HL-60 (cell line): ENCODE measurements at places on chromosomes 11 and 22.
A peak's percentile ranks its signal among the peaks of the same experiment; 100 is the strongest.

DNA sequence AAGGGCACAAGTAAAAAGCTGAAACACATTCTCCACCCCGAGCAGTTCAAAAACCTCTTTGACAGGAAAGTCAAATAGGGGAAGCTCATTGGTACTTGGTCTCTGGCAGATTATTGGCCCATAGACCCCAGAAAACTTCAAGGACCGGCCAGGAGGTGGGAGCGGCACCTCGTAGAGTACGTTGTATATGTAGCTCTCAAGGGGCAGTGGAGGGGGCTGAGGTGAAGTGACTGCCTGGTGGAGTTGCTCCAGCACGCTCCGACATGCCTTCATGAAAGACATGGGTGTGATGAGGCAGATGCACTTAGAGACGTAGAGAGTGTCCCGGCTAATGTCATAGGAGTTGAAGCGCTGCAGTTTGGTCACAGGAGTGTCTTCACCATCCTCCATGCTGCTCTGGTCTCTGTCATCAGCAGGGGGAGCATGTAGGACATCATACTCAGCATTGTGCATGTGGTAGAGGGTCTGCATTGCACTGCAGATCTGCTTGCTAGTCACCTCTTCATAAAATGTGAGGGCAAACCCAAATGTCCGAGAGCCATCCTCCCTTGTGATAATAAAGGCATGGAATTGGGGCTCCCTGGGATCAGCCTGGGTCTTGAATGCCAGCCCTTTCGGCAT, 61.3 kb downstream of the DENND5A start:
- no peak for DNase-seq

GRCh38 chr11:47511917-47512316, 41.0 kb downstream of the CELF1 start:
- no peak for DNase-seq

- no peak for DNase-seq
Observed at GRCh38 chr11:2808850-2809846, 76.4 kb downstream of the CDKN1C start.

GRCh38 chr11:15867871-15868270, 488.5 kb downstream of the SOX6 start:
- DNase-seq = no peak

- DNase-seq = no peak
Observed at GRCh38 chr11:23543651-23544222, 683.5 kb upstream of the CCDC179 start.

GRCh38 chr11:68049509-68050370, 10.9 kb downstream of the TCIRG1 start:
- peak; percentile 31 for DNase-seq

DNA sequence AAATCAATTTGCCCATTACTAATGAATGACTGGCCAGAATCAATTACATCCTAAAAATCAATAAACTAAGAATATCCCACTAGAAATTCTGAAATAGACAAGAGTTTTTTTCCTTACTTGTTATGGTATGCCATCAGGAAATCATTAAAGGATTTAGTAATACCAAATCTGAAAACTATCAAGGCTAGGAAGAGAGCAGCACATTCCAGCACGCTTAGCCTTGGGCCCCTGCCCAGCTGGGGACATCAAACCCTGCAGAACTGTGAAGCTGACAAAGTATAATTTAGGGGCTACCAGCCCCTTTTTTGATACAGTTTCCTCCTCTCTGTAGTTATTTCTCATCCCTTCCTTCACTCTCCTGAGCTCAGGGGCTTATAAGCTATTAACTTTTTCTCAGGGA, 247.8 kb upstream of the ZC3H12C start:
- DNase-seq = no peak

GRCh38 chr11:61918938-61919704, 1.8 kb upstream of the RAB3IL1 start:
- DNase-seq = no peak

DNA sequence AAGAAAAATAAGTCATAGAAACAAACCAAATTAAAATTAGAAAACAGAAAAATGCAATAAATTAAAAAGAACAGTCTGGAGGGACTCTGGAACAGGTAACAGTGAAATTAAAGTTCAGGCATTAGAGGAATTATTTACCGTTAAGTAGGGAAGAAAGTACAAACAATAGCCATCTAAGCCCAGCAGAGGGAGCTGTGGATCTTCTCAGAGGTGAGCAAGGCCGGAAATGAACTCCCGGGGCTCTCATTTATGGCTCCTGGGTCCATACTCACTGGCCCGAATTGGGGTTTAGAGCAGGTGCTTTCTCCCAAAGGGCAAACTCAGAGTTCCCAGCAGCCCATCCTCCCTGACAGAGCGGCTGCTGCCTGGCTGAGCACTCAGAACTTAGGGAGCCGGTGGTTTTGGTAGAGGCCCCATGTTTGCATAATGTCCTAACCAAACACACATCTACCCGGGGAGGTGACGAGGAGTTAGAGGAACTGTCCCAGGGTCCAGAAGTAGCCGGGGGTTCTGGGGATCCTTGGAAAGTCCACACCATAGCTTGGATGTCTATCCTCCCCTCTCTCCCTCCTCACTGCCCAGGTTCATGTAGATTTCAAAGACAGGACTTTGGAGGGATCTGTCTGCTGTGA, 87.8 kb upstream of the VPREB1 start:
- peak; percentile 67 for DNase-seq

DNA sequence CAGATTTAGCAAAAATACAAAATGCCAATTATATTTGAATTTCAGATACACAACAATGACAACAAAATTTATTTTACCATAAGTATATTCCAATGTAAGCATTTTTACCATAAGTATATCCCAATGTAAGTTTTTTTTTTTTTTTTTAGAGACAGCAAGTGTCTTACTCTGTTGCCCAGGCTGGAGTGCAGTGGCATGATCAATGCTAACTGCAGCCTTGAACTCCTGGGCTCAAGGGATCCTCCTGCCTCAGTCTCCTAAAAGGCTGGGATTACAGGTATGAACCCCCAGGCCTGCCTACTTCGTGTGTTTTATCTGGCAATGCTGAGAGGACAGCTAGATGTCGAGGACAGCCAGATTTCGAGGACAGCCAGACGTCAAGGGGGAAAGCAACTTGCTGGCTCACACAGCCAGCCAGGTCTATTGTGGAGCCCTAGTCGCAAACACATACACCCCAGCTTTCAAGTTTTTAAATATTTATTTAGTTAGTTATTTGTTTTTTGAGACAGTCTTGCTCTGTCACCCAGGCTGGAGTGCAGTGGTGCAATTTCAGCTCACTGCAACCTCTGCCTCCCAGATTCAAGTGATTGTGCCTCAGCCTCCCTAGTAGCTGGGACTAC, 1.1 kb upstream of the SERPING1 start:
- DNase-seq = no peak

GRCh38 chr11:134731213-134731961, 319.3 kb upstream of the B3GAT1 start:
- DNase-seq = no peak

DNA sequence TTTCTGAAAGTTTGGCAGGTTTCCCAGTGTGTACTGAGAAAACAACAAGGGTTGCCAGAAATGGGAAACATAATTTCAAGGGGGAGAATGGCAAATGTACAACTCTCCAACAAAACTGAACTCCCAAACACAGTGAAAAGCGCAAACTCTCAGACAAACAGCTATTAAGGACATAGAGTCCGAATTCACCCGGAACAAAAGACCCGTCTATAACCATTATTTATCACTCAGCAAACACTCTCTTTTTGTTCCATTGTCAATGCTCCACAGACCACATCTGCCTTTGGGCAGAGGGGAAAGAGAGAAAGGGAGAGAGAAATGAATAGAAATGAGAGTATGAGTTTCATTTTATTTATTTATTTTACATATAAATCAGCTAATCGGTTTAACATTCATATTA, 21.7 kb downstream of the KIRREL3 start:
- no peak for DNase-seq

DNA sequence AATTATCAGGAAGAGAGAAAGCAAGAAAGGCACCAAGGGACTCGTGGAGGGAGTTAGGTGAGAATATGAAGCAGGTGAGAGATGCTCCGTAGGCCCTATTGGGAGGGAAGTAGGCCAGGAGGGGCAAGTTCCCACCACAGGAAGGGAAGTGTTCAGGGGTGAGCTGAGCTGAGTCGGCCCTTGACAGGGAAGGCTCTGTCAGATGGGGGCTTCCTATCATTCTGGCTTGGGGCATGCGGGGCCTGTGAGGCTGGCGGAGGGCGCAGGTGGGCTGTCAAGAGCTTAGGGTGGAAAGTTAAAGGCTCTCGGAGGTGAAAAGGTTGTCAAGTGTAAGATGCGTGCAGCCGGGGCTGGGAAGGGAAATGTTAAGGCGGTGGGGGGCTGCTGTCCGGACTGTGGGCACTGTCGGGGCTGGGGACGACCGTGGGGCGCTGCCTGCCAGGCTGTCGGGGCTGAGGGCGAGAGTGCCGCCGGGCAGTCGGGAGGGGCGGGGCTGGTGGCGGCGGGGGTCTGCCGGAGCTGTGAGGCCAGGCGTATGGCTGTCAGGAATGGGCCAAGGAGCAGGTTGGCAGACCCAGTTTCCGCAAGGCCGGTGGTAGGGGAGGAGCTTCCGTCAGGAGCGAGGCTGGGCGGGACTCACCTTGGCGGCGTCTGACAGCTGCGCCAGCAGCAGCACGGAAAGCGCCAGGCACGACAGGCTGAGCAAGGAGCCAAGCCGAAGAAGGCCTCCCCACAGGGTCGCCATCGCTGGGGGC, 496 bp downstream of the TMEM9B start:
- DNase-seq = peak; percentile 83

GRCh38 chr11:22477312-22477711, 139.1 kb downstream of the SLC17A6 start:
- DNase-seq = no peak

DNA sequence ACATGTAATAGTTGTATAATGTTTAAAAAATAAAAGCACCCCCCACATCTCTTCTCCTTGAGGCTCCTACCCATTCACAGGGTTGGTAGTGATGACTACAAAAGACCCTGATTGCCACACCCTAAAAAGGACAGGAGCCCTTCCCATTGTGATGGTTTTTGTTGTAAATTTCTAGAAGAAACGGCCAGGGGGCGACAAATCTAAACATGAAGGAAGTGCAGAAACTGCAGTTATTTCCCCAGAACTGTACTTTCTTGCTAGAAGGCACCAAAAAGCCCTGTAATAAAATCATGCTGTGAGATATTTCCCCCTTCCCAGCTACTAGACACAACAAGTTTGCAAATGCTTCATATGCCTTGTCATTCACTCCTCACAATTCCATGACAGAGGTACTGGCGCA, 10.8 kb downstream of the PRR5L start:
- no peak for DNase-seq

- DNase-seq = no peak
Observed at GRCh38 chr11:93487032-93487483, 56.1 kb downstream of the SMCO4 start.

DNA sequence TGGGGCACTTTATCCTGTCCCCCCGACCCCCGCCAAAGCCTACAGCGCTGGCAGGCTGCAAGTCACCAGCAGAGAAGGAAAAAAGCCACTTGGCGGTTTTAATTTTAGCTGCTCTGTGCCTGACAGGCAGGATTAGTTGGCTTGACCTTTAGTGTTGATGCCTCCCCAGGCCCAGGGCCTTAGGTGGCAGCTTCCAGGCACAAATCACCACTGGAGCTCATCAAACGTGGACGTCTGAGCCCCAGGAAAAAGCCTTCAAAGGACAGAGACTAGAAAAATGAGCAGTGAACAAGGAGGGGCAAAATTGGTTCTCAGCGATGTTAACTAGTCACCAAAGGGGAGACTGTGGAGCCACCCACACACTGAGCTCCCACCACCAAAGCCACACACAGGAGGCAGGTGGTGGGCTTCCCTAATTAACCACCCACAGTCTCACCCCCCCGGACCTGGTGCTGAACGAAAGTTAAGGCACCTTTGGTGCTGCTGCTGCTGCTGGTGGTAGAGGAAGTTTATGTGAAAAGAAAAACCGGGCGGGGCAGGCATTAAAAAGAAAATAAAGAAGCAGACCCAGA, 4.4 kb upstream of the PYGM start:
- peak; percentile 58 for DNase-seq

DNA sequence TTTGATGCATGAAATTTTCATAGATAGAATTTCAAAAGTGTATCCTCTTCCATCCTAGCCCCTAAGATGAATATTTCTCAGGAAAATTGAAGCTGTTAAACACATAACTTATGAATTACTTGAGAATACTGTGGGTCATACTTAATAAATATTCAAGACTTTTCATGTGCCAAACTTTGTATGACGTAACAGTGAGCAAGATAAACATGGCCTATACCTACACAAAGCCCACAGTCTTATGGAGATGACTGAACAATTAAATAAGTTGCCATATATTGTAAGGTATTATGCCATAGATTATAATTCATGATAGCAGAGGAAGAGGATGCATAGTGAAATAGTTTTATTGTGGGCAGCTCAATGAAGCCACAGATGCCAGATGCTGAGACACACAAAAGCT, 620.7 kb upstream of the ANO5 start:
- no peak for DNase-seq

DNA sequence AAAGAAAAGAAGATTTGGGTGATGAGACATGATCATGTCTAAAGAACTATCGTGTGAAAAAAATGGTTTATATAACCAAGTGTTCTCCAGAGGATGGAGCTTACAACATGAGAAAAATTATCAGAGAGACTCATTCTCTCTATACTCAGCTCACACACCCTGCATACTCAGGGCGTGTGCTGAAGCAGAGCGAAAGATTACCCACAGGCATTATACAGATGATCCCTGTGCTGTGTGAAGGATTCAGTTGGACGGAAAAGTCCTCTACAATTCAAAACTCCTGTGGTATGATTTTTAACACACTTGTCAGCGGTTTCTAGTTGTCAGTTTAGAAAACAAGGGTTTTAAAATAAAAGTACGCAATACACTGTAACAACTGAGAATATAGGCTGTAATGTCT, 267.3 kb downstream of the DLG2 start:
- DNase-seq = no peak

GRCh38 chr22:37489983-37490382, 3.8 kb upstream of the MFNG start:
- no peak for DNase-seq

- no peak for DNase-seq
Observed at GRCh38 chr22:23563111-23563510, 17.0 kb downstream of the IGLL1 start.

DNA sequence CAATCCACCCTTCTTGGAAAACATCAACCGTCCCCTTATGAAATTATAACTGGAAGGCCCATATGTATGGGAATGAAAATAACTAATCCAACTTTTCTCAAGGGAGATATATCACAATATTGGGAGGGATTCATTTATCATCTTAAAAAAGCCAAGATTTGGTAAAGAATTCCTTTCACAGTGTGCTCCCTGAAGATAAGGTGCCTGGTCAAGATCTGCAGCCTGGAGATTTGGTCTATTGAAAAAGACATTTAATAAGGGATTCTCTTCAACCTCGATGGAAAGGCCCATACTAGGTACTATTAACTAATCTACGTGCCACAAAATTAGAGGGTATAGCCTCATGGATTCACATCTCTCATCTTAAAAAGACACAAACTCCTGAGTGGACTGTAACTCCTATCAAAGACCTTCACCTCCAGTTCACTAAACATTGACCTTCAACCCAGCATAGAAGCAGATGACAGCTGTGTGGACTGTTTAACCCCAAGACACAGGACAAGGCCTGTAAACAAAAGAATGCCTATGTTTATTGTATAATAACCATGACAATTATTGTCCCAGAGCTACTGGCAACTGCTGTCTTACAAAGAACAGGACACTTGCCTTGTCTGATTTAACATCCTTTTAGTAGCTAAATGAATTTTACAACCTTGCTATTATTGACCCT, 4.8 kb upstream of the FDX1 start:
- DNase-seq = no peak
